ENCODE measurements at places on chromosomes 4 and X.

- no peak for DNase-seq
Measured at GRCh38 chr4:153218961-153219360, 14.7 kb downstream of the TRIM2 start.

GRCh38 chr4:77009511-77010115 is 60.1 kb downstream of the SEPTIN11 start:
- DNase-seq, result no peak

- no peak for DNase-seq
Measured at GRCh38 chrX:136597356-136597755, 50.6 kb upstream of the CD40LG start.

GRCh38 chrX:136266828-136267227 is 15.6 kb upstream of the MAP7D3 start:
- no peak for DNase-seq

DNA sequence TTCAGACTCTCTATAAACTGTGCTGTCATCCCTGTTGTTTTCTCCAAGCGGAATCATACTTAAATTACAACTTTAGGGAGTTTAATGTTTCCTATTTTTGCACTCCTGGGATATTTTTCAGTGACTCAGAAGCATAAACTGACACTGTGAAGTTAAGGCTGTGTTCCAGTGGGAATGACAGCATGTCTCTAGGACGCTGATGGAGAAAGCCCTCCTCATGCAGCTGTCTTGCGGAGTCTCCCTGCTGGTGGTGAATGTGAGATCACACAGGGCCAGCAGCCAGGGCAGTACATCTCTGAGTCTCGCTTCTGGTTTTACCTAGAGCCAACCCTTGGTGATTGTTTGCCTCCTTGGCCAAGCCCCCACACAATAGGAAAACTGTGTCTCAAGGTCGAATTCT is 53.3 kb downstream of the NFKB1 start:
- DNase-seq, result no peak

DNA sequence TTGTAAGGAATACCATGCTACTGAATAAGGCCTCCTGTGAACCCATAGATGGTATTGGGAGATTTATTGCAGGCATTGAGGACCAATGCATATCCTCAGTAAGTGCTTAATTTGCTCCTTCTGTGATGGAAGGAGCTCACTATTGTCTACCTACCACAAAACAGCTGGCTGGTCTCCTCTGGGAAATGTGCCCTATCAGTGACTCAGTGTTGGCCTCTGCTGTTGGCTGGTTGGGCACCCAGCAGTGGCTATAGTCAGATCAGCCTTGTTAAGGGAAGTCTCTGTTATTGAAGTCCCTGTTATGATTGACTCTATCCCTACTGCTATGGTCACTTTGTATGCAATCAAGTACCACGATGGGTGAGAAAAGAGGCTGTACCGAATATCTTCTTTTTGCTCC is 27.5 kb upstream of the OTUD4 start:
- no peak for DNase-seq

DNA sequence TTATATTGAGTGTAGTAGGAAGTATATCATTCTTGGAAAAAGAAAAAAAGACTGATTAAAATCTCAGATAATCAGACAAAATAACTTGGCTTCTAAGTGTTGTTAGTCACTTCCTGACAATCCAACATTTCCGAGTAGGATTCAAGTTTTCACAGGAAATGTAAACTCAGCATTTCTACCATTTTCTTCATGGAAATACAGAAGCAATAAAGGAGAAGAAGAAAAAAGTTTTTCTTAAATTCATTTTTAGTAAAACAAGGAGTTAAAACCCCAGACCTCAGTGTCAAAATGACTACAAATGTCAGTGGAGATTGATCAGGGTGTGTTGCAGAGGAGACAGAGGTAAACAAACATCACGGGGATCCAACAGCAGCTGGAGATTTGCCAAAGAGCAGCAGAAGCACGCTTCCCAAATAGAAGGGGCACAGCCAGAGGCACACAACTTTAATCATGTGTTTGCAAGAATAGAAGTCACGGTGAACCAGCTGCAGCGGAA is 129.3 kb upstream of the FAM9B start:
- DNase-seq, result no peak

GRCh38 chrX:118513120-118513898 is 17.7 kb downstream of the DOCK11 start:
- no peak for DNase-seq

- DNase-seq, result no peak
Measured at GRCh38 chr4:128776794-128777216, 32.7 kb upstream of the JADE1 start.

- DNase-seq, result no peak
Measured at GRCh38 chrX:13190051-13190450, 129.8 kb downstream of the ATXN3L start.

- DNase-seq, result no peak
Measured at GRCh38 chr4:162506253-162506652, 342.5 kb upstream of the FSTL5 start.

DNA sequence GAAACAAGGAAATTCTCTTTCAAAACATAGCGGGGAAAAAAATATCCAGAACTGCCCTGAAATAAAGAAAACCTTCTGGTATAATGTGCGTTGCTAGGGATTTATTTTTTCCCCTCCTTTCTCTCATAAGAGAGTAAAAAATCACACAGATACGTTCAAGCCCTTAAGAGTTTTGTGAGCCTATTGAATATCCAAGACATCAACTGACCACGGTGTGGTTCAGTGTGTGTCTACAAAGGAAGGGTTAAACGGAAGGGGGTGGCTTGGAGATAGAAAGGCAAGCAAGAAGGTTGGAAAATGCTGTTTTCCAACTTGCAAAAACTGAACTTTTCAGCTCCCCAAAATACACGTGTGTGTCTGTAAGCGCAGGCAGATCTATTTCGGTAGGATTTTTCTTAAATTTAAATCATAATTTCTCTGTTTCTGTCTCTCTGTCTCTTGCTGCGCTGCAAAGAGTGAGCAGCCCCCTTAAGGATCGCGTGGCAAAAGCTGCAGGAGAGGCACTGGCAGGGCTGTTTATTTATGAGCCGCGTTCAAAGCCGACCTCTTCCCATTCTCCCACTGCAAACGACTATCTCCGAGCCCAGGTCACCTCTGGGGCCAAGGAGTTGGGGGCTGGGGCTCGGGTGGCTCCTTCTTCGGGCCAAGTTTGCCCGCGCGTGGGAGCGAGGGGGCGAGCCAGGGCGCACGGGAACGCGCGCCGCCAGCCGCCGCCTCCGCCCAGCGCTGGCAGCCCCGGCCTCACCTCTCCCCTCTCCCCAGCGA is 492 bp upstream of the SLIT2 start:
- DNase-seq, result no peak

DNA sequence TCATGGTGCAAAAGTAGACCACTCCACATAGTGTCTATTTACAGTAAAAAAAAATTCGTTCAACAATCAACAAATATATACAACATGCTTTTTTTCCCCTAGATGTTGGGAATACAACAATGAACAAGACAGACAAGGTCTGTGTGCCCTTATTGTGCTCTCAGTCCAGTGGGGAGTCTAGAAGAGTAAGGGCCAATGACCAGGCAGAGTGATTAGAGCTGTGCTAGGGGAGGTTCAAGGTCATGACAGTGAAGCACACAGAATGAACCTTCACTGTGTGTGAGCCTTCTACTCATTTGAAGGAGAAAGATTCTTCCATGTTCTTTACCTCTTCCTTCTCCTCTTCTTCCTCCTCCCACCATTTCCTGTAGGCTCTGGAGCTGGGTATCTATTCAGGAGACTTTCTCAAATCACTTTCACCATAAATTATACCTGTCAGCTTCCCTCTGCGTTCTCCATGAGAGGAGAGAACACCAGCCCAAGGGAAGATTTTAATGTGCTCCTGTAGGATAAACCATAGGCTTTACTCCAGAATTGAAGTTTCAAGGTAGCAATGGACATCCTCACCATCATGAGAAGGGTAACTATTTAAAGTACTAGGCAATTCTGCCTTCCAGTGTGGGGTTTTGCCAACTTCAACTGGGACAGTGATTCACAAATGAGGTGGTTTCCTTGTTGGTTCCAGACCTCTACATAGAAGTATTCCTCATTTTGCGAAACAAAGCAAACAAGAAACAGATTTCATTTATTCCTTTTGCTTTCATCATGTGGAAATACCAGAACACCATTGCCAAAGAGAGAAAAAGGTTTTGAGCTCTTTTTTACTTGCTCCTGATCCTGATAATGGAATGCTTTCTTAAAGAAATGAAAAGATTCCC is 246.9 kb upstream of the GPC4 start:
- DNase-seq, result no peak

DNA sequence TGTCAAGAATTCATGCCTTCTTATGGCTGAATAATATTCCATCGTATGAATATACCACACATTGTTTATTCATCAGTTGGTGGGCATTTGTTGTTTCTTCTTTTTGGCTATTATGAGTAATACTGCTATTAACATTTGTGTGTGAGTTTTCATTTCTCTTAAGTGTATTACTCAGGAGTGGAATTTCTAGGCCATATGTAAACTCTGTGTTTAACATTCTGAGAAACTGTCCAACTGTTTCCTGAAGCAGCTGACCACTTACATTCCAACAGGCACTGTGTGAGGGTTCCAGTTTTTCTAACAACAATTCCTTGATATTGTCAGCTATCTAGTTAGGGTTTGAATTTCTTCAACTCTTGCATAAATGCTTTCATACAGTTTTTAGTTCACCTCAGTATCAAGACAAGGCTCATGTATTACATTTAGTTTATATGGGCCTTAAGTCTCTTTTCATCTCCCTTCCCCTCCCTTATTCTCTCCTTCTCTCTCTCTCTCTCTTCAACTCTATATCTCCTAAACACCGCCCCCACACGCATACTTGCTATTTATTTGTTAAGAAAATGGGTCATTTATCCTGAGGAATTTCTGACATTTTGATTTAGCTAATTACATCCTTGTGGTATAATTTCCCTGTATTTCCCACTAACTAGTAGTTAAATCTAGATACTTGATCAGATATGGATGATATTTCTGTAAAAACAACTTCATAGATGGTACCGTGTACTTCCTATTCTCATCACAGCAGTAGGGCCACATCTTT is 77.4 kb downstream of the WDR19 start:
- DNase-seq, result no peak

DNA sequence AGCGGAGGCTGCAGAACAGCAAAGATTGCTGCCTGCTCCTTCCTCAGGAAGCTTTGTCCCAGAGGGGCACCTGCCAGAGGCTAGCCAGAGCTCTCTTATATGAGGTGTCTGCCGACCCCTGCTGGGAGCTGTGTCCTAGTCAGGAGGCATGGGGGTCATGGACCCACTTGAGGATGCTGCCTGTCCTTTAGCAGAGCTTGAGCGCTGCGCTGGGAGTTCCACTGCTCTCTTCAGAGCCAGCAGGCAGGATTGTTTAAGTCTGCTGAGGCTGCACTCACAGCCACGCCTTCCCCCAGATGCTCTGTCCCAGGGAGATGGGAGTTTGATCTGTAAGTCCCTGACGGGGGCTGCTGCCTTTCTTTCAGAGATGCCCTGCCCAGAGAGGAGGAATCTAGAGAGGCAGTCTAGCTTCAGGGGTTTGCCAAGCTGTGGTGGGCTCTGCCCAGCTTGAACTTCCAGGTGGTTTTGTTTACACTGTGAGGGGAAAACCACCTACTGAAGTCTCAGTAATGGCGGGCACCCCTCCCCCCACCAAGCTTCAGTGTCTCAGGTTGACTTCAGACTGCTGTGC is 10.9 kb downstream of the DCK start:
- DNase-seq, result peak; percentile 39

GRCh38 chr4:189200353-189200752 is 740.3 kb upstream of the FRG1 start:
- no peak for DNase-seq

DNA sequence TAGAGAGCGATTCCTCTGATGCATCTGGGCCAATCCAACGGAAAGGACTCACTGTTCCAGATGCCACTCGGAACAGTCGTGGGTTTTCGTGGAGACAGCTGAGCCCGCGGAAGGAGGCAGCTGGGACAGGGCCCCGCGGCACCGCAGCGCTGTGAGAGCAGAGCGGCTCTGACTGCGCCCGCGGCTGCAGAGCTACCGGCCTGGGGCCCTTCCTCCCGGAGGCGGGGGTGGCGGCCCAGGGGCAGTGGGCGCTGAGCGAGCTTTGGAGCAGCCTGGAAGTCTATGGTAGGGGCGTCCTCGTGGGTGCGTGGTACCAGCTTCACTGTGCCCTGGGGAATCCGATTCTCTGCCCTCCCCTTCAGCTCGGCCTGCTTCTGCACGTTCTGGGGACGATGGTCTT is 24.9 kb downstream of the CLDN34 start:
- DNase-seq, result no peak

DNA sequence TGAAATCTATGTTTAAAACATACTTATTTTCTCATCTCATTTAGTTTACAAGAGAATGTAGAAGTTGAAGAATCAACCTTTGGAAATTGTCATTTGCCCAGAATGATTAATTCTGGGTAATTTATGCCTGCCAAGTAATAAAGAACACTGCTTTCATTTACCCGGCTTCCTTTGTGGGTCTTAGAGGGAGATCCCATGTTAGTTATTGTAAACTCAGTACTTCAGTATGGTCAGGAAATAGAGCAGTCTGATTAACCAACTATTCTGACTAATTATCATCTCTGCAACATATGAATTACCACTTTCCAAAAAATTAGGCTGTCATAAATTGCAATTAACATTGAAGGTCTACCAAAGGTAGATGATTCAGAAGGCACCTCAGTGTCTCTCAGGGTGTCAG is 324.5 kb downstream of the HNRNPD start:
- no peak for DNase-seq

DNA sequence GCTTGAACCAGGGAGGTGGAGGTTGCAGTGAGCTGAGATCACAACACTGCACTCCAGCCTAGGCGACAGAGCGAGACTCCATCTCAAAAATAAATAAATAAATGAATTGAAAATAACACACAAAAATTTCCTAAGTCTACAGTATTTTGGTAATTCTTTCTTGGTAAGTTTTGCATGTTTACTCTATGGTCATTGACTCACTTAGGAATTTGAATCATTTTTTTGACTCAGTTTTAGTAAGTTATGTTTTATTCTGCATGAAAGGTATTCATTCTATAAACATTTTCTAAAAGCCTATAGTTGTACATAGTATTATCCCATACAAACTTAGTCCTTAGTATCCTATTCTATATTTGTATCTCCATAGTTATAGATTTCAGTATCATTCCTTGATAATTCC is 772.9 kb upstream of the SLIT2 start:
- no peak for DNase-seq

- no peak for DNase-seq
Measured at GRCh38 chrX:56107320-56107719, 124.8 kb upstream of the KLF8 start.

- DNase-seq, result no peak
Measured at GRCh38 chrX:115368876-115369275, 79.4 kb downstream of the LUZP4 start.

GRCh38 chr4:159925770-159926169 is 822.9 kb downstream of the RAPGEF2 start:
- no peak for DNase-seq

- DNase-seq, result no peak
Measured at GRCh38 chr4:155012469-155012868, 196.0 kb upstream of the NPY2R start.

DNA sequence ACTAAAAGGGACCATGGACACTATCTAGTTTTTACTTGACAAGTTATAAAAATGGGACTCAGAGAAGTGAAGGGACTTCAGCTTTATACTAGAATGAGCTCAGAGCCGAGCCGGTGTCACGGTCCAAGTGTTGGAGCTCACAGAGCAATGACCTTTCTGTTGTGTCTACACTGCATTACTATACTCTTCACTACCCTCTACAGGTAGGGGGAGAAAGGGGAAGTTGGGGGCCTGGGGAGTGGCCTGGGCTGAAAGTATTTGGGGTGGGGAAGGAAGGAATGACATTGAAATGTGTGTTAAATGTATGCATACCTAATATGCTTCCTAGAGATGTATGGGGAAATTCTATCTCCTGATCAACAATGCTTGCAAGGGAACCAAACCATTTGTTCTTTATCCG is 48.8 kb upstream of the HHIP start:
- DNase-seq, result no peak

- no peak for DNase-seq
Measured at GRCh38 chr4:122588453-122589238, 32.2 kb downstream of the IL21 start.
